Stimulated activated CD4-positive, alpha-beta T cell treated with anti-CD3 and anti-CD28 coated beads, Interleukin-1b, Interleukin-23, amount 100 ng/mL, for 1 hour (primary cell): ENCODE measurements at places on chromosomes 4 and X.

DNA sequence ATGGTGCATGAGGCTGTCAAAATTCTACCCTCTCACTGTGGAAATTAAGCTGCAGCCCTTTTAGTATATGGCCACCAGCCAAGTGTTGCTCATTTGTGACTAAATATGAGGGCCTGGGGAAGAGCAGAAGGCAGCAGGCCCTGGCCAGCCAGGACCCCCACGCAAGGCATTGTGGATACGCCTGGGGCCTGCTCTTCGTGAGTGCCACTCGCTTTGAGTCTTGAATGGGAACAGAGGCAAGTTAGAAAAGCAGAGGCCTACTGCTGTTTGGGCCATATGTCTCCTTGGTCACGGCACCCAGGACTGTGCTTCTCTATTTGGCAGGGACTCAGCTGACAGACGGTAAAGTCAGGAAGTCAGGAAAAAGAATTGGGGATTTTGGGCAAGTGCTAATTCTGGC lies 10.9 kb downstream of the RTL5 start:
- no peak for DNase-seq

GRCh38 chrX:106341823-106342222 lies 173.7 kb downstream of the PWWP3B start:
- no peak for DNase-seq

DNA sequence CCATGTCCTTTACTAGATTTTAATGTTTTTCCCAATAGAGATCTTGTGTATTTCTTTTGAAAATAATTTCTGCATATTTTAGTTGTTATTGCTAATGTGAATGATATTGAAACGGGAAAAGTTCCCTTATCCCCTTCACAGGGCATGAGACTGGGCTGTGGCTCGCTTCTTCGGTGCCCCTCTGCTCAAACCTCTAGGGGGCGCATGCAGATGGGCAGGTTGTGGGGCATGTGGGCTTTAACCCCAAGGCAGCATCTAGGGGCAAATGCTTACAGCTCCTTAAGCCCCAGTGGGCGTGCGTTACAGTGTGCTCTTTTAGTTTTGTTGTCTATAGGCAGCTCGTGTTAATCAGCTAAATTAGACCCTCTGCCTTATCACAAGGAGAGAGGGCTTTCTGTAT lies 194.7 kb downstream of the OPHN1 start:
- no peak for DNase-seq

- DNase-seq = no peak
Observed at GRCh38 chr4:99655308-99656081, 2.1 kb downstream of the C4orf54 start.

DNA sequence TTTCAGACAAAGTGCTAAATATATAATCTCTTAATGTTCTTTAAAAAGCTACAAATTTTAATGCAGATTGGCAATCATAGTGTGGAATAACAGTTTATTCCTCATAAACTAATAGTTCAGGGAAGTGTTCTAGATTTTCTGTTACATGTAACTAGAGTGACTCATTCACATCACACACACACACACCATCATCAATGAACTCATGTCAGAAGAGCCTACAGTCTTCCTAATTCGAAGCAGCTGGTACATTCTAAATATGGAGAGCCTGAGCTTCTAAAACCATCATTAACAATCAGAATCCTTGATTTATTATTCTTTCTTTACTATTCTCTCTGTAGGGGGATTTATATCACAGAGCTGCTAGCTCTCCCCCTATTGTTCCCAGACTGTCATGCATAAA lies 49.6 kb downstream of the DKK2 start:
- DNase-seq = no peak

DNA sequence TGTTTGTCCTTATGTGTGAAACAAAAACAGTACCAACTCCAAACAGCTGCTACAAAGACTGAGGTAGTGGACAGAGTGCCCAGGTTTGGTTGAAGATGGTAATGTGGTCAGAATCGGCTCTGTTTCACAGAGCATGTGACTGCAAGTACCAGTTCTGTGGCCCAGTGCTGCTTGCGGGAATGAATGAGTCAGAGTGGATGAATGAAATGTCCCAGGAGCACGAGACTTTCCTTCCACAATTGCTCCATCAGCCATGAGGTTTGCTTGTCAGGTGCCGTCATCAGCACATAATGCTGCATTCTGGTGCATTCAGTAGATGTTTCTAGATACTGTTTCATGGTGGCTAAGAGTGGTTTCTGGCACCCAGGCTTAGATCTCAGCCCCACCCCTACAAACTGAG lies 84.2 kb downstream of the GPR143 start:
- no peak for DNase-seq

GRCh38 chr4:77734928-77735327 lies 84.2 kb downstream of the CNOT6L start:
- DNase-seq = no peak

DNA sequence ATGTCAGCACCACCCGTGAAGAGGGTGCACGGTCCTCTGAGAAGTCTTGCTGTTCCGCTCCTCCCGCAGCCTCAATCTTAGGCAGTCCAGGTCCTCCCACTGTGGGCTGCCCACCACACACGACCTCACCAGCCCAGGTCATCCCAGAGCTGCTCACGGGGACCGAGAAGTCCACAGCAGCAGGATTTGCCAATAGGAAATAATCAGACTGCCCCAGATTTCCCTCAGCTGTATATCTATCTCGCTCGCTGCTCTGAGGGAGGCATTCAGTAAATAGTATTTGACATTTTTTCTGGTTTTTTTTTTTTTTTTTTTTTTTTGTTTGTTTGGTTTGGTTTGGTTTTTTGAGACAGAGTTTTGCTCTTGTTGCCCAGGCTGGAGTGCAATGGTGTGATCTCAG lies 83.8 kb downstream of the STOX2 start:
- DNase-seq = no peak

DNA sequence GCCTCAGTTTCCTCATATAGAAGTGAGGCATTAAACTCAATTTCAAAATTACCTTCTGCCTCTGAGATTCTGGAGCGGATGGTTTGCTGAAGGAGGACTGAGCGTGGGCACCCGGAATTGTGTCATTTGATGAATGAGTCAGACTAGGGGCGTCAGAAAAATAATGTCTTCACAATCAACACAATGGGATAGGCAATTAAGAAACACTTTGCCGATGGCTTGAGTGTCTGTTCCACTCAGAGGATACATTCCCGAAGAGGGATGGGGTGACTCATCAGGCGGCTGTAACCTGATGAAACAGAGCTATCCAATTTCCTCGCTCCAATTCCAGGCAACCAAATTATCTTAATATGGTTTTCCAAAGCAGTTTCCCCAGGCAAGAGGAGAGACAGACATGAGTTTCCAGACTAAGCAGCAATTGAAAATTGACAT lies 1.2 kb upstream of the CHRNA9 start:
- DNase-seq = no peak

DNA sequence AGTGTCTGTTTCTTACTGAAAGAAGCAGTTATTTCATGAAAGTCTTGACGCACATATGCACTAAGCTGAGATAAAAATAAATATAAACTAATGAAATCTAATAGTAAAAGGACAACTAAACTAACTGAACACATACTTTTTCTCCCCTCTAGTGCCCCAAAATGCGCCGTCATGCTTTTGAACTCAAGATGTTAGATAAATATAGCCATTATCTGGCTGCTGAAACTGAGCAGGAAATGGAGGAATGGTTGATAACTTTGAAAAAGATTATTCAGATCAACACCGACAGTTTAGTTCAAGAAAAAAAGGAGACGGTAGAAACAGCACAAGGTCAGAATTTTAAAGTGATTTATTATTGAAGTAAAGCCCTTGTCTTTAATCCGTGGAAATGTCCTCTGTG lies 70.2 kb downstream of the DOCK11 start:
- no peak for DNase-seq

DNA sequence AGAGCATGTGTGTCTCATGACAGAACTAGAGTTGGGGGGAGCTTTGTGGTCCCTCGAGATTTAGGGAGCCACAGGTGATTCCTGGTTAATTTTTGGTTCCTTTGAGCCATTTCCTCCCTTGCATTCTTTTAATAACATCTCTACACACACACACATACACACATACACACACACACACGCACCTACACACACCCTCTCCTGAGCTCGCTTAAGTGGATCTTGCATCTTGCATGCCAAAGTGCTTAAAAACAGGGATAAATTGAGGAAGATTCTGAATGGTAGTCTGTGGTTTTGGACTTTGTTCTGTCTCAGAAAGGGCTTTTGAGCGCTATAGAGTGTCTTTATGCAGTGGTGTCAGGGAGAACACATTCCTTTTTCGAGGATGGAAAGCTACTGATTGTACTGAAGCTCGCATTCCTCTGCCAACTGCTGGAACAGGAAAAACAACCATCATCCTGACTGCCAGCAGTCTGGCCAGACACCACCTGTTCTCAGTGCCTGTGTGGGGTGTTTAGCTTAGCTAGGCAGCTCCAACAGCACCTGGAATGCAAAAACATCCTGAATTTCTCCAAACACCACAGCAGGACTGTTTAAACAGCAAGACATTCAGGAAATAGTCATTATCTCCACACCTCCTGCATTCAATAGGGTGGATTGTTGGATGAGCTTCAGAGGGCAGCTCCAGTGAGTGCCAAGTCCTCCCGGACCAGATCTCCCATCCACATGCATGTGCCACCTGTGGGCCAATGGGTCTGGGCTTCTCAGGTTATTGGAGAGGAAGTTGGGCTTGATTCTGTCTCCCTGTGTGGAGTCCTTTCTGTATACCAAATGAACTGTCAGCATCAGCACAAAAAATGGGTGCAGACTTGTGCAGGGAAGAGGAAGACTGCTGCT lies 21.9 kb upstream of the IGFBP7 start:
- DNase-seq = no peak

- DNase-seq = no peak
Observed at GRCh38 chr4:14744346-14744745, 257.9 kb upstream of the CPEB2 start.
